ENCODE measurements at places on chromosomes 7 and 10.

DNA sequence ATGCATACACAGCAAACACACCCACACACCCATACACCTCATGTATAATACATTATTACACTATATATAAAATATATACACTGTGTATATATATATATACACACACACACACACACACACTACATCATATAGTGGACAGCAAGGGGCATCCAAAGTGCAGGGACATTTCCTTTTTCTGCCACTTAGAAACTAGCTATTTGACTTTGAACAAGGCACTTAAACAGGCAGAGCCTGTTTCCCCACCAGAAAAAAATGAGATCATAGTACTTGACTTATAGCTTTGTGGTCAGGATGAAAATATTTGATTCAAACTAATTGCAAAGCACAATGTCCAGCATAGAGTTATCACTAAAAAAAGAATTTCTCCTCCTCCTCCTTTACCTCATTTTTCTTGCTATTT is 254.3 kb upstream of the NPVF start:
- no peak for DNase-seq

GRCh38 chr10:33621101-33621500 is 286.6 kb upstream of the NRP1 start:
- no peak for DNase-seq

GRCh38 chr7:48250441-48250951 is 79.2 kb downstream of the ABCA13 start:
- DNase-seq = no peak

DNA sequence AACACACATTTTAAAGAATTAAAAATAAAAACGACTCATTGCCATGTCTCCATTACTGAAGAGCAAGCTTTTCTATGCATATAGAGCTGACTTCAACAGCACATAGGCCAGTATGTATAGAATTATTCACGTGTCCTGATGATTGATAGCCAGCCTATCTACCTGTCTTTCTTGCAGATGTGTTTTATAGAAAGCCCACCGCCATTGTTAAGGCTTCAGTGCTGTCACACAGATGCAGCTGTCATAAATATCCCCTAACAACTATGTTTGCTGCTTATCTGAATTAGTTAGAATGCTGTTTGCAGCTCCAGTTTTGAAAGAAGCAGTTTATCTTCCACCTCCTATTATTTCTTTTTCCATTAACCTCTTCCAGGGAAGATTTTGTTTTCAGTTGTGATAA is 235.9 kb downstream of the SLC25A13 start:
- DNase-seq = no peak

GRCh38 chr10:124043310-124044142 is 49.9 kb downstream of the CHST15 start:
- no peak for DNase-seq

- DNase-seq = no peak
Observed at GRCh38 chr10:80118669-80119068, 13.9 kb upstream of the PLAC9 start.

- no peak for DNase-seq
Observed at GRCh38 chr7:85529831-85530230, 343.0 kb upstream of the SEMA3D start.

DNA sequence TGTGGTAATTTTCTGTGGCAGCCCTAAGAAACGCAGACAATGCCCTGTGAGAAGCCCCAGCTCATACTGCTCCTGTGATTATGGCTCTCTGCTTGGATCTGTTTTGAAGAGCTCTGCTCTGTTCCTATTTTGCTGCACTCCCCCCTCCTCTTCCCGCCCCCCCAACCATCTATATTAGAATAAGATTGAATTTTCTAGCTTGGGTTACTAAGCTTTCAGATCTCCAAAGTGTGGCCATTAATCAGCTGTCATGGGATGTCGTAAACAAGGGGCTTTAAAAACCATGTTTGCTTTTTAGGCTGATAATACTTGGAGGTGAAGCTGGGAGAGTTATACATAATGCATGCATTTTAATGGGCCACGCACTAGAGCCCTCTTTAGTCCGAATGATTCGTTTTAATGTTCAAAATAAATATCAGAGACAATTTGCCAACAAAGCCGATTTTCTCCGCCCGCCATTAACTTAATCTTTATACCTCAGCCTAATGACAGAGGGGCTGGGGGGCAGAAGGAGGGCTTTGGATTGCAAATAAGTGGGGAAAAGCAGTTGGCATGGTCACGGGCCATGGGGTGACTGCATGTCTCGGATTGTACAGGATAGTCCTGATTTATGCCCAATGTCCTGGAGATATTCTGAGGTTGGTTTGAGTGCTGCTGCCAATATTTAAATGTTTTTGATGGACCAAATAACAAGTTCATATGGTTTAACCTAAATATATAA is 165.5 kb downstream of the RPS24 start:
- DNase-seq = no peak

GRCh38 chr7:70334871-70335270 is 736.6 kb downstream of the AUTS2 start:
- no peak for DNase-seq

- no peak for DNase-seq
Observed at GRCh38 chr10:77315496-77316129, 322.0 kb downstream of the KCNMA1 start.

GRCh38 chr10:62399211-62399610 is 25.0 kb downstream of the ZNF365 start:
- no peak for DNase-seq

DNA sequence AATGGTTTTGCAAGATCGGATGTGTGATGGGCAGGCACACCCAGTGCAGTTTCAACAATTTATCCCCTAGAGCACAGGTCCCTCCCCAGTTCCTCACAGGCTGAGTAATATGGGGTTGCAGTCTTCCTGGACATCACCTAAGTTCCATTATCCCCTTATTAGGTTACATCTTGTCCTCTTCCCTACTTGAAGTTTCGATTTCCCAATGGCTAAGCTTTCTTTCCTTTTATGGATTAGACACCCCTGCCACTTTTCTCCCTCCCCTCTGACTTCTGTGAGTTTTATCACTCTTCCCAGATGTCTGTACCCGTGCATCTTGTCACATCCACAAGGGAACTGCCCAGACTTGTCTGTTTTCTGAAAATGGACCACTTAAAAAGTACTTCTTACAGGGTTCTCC is 2.4 kb upstream of the NIPSNAP2 start:
- DNase-seq = no peak

DNA sequence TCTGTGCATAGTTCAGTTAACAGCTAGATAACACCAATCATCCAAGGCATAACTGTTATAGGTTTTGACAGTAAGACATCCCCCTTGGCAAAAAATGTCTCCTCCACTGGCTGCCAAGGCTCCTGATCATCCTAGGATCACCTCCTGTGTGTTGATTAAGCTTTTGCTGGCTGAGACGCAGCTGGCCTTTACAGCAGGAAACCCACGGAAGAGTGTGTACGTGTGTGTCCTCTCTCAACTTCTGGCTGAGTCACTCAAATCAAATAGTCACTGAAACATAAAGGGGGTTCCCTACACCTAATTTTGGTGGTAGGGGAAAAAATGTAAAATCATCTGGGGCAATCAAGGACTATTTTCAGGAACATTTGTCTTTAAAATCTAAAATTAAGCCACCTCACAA is 208.8 kb downstream of the CTNNA3 start:
- DNase-seq = no peak

- no peak for DNase-seq
Observed at GRCh38 chr7:44320794-44321371, 4.5 kb downstream of the CAMK2B start.

- no peak for DNase-seq
Observed at GRCh38 chr7:114466917-114467316, 52.3 kb downstream of the FOXP2 start.

DNA sequence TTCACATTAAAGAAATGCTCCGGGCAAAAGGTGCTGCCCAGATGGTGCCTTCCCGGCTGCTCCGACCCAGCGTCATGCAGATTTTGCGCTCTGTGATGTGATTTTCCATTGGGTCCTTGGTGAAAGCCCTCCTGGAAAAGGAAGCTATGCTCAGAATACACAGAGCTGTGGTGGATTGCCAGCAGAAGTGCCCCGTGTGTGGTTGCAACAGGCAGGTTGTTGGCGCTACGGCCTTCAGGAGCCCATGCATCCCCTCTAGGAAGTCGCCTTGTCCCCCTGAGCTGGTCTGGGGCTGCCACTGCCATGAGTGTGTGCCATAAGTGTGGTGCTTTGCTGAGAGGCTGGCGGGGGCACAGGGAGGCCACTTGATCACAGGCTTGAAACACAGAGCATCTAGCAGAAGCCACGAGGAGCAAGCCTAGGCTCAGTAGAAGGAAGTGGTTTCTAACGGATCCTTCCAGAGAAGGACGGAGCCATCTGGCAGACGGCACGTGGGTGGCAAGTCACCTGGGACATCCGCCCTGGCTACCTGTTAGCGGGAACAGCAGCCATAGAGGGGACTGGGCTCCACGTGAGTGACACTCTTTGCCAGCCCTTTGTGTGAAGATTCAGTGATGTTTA is 210.9 kb downstream of the CUX1 start:
- DNase-seq = no peak

DNA sequence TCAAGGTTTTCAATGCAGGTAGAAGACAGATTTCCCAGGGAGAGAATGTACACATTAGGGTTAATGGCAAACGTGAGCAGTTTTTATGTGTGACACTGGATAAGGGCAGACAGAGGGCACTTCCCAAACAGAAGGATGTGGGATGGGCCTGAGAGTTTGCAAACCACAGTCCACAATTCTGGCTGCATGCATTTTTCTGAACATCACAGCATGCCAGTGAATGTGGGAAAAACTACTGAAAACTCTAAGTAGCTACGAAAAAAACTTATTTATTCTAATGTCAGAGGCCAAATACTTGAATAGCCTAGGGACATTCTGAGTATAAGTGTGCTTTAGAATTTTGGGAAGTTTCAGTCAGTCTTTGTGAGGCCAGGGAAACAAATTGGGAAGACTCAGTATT is 145.9 kb downstream of the NRCAM start:
- DNase-seq = no peak

- no peak for DNase-seq
Observed at GRCh38 chr10:63588436-63589167, 67.4 kb downstream of the REEP3 start.

DNA sequence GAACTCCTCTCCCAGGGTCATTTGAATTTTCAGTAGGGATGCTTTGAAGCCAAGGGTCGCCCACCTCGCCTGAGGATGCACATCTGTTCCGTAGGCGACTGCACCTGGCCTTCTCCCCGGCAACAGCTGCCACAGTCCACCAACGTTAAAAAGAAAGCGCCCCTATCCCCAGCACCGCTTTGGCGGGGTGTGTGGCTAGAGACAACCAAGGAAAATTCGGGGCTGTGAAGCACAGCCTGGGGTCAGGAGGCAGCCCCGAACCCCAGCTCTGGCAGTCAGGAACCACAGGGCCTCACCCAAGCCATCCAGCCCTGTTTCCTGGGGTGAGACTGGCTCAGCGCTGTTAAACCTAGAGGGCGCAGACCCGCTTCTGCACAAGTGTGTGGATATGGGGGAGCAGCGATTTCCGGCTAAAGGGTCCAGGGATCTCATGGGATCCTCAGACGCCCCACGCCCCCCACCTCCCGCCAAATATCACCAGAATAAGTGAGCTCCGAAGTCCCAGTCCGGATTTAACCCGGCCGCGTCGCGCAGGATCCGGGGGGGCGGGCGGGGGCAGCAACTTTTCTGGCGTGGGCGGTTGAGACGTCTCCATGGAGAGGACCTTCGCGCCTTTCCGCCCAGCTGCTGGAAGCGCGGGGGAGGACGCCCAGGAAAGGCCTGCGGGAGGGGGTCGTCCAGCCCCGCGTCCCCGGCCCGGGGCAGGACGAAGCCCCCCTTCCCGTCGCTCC is 822 bp downstream of the ZC3HAV1L start:
- peak; percentile 18 for DNase-seq

- DNase-seq = no peak
Observed at GRCh38 chr10:113438652-113439051, 114.2 kb upstream of the HABP2 start.

DNA sequence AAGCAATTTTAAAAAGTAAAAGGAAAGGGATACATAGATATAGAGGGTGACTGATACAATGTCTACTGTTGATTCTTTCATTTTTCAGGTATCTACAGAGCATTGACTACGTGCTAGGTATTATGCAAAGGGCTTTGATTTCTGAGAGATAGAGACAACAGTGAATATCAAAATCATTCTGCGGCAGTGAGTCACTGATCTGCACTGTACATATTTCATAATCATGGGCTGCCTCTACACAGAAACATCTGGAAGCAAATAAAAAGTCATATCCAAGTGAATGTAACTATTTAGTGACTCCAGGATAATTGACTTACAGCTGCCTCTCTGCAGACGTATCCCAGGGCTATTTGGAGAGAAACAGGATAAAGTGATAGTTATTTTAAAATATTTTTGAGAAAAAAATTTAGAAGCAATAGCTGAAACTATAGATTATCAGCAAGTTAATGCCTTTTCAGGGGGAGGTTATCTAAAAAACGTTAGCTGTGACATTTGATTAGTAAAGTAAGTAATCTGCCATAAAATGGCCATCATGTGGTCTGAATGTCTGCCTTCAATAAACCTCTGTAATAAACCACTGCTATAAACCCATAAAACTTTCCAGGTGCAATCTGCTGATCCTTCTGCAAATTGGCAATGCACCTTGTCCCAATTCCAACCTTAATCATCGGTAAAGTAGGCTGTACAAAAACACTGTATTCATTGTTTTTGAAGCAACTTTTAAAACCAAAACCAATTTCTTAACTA is 43.7 kb downstream of the CPXM2 start:
- DNase-seq = no peak

DNA sequence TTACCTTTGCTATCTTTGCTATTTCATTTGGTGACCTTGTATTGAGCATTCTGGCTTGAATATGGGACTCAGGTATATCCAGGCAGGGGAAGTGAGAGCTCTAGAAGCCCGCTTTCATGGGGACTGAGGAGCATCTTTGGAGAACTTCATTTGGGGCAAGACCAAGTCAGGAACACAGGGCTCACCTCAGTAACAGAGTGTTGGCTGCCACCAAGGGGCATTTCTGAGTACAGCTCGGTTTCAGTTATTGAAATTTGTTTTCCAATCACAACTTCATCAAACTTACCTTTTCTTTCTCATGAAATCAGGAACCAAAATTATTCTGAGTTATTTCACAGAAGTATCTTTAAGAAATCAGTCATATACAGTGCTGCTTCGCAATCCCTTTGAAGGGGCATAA is 337.2 kb downstream of the C7orf25 start:
- no peak for DNase-seq

DNA sequence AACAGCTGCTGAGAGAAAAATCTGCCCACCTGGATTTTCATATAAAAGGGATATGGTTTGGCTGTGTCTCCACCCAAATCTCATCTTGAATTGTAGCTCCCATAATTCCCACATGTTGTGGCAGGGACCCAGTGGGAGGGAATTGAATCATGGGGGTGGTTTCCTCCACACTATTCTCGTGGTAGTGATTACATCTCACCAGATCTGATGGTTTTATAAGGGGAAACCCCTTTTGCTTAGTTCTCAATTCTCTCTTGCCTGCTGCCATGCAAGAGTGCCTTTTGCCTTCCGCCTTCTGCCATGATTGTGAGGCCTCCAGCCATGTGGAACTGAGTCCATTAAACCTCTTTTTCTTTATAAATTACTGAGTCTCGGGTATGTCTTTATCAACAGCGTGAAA is 20.8 kb upstream of the MKI67 start:
- DNase-seq = no peak

- no peak for DNase-seq
Observed at GRCh38 chr7:50714857-50715256, 67.8 kb downstream of the GRB10 start.

GRCh38 chr10:75396631-75397495 is 4.7 kb downstream of the ZNF503 start:
- no peak for DNase-seq

Data from caudate nucleus (tissue), 63 donors.